Psoas muscle (tissue), 8 donors: ENCODE measurements at places on chromosomes 13 and 19. TPM values are rescaled to one million over a fixed set of nuclear protein-coding genes. Genes with fewer than 3 reads are reported as not detected.

DNA sequence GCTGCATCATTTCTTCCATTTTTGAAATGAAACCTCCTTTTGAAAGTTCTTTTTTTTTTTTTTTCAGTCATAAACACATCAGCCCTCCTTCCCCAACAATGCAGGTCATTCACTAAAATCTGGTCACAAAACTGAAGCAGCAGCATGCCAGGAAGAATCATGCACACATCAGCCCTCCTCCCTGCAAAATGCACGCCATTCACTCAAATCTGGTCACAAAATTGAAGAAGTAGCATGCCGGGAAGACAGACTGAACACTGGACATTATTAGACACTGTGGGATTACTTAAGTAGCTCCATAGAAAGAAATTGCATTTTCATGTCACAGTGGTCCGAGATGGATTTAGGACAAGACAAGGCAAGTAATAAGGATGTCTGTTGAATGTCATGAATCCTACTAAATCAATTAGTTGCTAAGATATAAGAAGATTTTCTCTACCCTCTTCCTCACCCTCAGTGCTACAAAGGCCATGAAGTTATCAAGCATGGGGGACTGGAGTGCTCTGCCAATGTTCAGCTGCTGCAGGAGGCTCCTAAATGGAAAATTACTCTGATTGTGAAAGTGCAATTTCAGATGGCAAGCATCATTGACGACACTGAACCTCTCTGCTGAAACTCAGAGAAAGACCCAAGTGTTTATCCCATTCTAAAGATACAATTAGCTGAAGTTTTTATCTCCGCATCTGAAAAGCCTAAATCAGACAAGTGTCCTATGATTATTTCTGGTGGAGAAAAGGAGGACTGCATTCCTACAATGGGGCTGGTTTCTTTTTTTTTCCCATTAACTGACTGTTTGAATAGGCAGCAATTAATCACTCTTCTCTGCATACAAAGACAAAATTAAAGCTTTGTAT lies 913.2 kb downstream of the DIAPH3 start:
- H3K4me1 ChIP-seq = no peaks in the 10 kb centered on the region
- DNase-seq = no peak
- no peaks in the 10 kb centered on the region for H3K27me3 ChIP-seq
- no peak overlapping the region for H3K4me3 ChIP-seq

DNA sequence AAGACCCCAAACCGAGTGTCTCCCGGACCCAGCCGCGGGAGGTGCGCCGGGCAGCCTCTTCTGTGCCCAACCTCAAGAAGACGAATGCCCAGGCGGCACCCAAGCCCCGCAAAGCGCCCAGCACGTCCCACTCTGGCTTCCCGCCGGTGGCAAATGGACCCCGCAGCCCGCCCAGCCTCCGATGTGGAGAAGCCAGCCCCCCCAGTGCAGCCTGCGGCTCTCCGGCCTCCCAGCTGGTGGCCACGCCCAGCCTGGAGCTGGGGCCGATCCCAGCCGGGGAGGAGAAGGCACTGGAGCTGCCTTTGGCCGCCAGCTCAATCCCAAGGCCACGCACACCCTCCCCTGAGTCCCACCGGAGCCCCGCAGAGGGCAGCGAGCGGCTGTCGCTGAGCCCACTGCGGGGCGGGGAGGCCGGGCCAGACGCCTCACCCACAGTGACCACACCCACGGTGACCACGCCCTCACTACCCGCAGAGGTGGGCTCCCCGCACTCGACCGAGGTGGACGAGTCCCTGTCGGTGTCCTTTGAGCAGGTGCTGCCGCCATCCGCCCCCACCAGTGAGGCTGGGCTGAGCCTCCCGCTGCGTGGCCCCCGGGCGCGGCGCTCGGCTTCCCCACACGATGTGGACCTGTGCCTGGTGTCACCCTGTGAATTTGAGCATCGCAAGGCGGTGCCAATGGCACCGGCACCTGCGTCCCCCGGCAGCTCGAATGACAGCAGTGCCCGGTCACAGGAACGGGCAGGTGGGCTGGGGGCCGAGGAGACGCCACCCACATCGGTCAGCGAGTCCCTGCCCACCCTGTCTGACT lies 7.9 kb downstream of the MAP1S start:
- H3K4me3 ChIP-seq = no peak overlapping the region
- DNase-seq = no peak
- H3K36me3 ChIP-seq = peaks cover 92% of the 10 kb centered on the region

DNA sequence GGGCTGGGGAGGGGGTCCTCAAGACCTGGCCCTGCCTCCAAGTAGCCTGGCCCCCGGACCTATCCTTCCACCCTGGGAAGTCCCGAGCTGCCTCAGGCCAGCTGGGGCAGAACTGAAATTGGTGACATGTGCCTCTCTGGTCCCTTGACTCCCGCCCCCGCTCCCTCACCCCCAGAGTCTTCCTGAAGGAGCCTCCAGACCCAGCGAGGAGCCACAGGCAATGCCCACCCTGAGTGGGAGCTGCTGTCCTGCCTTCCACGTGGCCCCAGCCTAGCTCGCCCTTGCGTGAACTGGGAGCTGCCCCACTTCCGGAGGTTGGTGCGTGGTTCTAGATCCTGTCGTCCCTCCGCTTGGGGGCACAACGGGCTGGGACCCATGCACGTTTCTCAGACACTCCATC lies 34.6 kb downstream of the CEBPA start:
- H3K4me3 ChIP-seq = no peak overlapping the region
- no peaks in the 10 kb centered on the region for H3K4me1 ChIP-seq
- DNase-seq = no peak

Gene CLPTM1
- polyA plus RNA-seq = 77.7 TPM

Gene KLF2
- polyA plus RNA-seq = 3.3 TPM
